ENCODE measurements at places on chromosomes 3 and 15. TPM values are rescaled to one million over a fixed set of nuclear protein-coding genes. Genes with fewer than 3 reads are reported as not detected.

Gene MAP1A
- 1.6 TPM for total RNA-seq

Gene NMNAT3
- 1.9 TPM for total RNA-seq

Gene GLCE
- 22.8 TPM for total RNA-seq

Gene GOLGA6D
- not detected for total RNA-seq

Gene PSTPIP1
- 0.46 TPM for total RNA-seq

Gene TFRC
- total RNA-seq, result 604 TPM

Gene AADACL2
- not detected for total RNA-seq

Gene TBCCD1
- 14.5 TPM for total RNA-seq

Gene CASR
- not detected for total RNA-seq

DNA sequence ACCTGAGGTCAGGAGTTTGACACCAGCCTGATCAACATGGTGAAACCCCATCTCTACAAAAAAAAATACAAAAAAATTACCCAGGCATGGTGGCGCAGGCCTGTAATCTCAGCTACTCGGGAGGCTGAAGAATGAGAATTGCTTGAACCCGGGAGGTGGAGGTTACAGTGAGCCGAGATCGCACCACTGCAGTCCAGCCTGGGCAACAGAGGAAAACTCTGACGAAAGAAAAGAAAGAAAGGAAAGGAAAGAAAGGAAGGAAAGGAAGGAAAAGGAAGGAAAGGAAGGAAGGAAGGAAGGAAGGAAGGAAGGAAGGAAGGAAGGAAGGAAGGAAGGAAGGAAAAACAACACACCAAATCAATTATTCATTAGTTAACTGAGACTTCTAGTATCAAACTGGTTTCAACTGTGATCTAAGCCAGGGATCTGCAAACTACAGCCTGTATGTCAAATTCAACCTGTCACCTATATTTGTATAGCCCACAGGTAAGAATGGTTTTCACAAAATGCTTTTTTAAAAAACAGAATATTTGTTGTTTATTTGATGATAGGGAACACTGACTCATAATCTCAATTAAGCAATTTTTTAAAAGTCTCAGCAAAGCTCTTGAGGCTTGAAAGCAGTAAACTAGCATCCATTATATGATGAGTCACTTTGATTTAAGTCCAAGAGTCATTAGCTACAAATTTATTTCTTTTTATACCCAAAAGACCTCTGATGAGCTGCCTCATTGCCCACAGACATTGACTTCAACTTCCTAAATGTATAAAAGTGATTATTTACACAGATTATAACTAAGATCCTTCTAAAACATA lies 127.6 kb downstream of the TBL1XR1 start:
- DNase-seq, result no peak

DNA sequence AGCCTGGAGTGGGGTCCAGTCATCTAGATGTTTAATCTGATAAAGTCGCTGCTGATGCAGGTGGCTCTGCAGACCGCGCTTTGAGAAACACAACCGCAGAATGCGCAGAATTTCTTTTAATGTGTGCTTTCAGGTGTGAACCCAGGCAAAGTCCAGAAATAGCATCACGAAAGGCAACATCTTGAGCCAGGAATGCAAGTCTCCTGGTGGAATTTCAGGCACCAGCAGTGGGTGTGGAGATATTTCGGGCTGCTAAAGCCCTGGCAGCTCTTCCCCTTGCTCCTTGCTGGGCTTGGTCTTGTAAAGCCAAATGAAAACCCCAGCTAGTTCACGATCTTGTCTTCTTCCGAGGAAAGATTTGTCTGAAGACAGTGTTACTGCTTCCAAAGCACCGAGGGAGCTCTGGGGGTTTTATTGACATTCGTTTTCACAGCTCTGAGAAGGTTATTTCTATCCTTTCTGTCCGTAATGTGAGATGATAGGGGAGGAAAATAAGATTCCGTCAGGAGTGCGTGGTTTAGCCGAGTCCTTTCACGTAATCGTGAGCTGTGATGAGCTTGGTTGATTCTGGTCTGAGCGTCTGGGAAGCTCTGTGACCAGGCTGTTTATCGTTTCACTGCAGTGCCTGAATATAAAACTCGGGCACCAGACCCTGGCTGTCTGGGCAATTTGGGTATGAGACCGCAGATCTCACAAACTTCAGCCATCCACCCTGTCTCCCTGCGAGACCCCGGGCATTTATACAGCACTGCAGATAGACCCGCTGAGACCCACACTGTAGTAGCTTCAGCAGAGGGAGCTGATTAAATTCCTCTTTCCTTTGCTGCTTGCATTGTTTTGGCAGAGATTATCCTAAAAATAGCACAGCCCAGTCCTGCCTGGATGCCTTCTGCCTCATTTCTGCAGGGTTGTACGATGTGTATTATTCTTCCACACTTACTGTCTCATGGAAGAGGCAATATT lies 67.0 kb upstream of the SLC25A26 start:
- no peak for DNase-seq

GRCh38 chr3:181239441-181239840 lies 249.9 kb upstream of the DNAJC19 start:
- no peak for DNase-seq

GRCh38 chr3:140552898-140553297 lies 125.0 kb upstream of the TRIM42 start:
- no peak for DNase-seq

- DNase-seq, result peak; percentile 59
Observed at GRCh38 chr3:52216585-52217408, 8.6 kb downstream of the TLR9 start.

GRCh38 chr3:111087924-111088469 lies 16.4 kb downstream of the NECTIN3 start:
- DNase-seq, result no peak

GRCh38 chr3:134333522-134334181 lies 40.6 kb downstream of the AMOTL2 start:
- no peak for DNase-seq

DNA sequence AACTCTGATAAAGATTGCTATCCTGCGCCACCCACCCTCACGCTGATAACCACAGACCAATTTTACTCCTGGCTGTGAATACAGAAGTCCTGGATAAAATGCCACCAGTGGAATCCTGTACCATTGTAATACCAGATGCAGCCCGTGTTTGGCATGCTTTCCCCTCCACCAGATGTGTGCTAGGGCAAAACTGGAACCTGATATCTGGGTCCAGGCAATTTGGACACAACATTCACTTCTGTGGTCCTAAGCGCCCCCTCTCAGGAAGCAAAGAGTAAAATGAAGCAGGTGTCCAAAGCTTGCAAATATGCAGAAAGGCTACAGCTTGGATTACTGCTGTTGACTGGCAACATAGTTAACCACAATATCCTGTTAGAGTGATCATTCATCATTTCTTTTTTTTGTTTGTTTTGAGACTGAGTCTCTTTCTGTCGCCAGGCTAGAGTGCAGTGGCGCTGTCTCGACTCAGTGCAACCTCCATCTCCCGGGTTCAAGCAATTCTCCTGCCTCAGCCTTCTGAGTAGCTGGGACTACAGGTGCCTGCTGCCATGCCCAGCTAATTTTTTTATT lies 32.8 kb downstream of the LOXL1 start:
- DNase-seq, result no peak

DNA sequence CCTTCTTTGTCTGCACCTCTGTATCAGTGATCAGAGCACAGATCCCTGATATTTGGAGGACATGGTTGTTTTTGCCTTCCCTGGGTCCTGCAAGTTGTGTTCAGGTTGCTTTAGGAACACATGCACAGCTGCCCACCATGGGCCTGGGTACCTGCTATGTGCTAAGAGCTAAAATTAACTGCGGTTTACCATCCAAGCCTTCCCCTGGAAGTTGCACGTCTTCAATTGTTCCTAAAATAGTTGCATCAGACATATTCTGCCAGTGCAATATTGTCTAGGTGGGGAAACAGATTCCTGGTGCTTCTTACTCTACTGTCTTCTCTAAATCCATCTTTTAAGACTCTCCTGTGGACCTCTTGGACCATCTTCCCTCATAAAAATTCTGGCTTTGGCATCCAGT lies 80.9 kb downstream of the PDE8A start:
- DNase-seq, result no peak

DNA sequence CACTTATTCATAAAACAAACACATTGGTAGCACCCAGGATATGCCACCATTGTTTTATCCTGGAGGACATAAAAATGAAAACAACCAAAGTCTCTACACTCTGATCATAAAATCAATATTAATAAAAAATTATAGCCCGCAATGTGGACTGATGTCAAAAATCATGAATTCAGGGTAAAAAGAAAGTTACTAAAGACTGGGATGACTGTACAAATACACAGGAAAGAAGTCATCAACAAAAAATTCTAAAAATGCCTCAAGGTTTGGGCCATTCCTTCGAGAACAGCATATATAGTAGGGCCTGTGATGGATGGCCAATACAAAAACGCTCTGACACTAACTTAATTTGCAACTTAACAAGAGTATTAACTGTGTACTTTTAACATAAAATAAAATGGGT lies 76.8 kb downstream of the THBS1 start:
- no peak for DNase-seq

DNA sequence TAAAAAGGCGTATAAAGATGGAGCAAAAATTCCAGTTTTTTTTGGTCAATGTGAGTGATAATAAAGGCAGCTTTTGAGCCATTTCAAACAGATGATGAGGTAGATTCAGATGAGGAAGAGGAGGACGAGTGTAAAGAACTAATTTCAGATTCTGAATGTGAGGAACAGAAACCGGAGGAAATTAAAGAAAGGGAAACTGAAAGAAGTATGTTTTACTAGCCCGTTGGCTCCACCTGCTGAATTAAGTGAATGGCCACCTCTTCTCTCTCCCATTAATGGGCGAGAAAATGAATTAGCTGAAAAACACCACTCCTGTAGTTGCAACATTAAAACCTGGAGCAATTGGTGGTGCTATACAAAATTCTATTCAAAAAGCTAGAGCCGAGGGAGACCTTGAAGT lies 55.4 kb downstream of the CYP19A1 start:
- DNase-seq, result no peak

- DNase-seq, result no peak
Observed at GRCh38 chr3:31291818-31292217, 240.9 kb upstream of the STT3B start.

DNA sequence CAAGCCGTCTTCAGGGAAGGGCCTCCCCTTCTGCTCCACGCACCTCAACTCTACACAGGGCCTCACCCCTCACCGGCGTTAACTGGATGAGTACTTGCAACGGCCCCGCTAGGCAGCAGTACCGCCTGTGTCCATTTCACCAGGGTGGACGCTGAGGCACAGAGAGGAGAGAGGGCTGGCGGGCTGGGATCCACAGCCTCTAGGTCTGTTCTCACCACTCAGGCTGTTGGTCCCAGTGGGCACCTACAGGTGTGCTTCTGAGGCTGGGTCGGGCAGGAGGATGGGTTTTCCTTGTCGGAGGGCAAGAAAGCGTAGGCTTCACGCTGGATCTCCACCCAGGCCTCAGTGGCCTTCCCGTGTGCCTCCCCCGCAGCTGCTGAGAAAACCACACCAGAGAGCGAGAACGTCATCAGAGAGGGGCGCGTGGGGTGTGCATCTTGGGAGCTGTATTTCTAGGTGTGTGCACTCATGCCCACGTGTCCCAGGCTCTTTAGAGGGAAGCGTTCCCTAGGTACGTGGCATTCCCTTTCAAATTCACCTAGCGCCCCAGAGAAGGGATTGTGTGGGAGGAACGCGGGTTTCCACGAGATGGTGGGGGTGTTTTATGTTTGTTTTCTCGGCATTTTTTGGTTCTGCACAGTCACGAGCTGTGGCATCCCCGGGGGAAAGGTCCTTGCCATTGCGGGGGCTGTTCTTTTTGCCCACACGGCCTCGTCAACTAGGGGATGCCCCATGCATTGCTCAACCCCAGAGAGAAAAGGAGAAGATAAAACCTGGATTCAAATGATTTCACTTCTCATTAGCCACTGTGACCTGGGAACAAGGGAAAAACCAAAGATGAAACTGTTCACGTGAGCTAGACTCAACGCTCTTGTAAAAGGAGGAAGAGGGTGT lies 67.7 kb downstream of the MGLL start:
- DNase-seq, result no peak

DNA sequence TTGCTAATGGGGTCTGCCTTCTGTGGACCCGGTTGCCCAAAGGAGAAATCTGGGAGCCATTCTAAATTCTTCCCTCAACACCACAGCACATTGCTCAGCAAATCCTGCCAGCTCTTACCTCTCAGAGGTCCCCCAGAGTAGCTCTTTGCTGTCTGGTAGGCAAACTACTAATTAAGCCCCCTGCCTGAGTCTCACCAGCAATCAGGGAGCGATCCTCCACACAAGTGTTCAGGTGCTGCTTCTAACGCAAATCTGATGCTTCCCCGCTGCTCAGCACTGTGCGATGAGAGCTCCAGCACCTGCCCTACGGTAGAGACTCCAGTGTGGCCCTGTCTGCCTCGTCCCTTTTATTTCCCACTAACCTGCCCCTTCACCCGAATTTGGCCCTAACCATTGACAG lies 60.5 kb downstream of the HCN4 start:
- DNase-seq, result no peak

DNA sequence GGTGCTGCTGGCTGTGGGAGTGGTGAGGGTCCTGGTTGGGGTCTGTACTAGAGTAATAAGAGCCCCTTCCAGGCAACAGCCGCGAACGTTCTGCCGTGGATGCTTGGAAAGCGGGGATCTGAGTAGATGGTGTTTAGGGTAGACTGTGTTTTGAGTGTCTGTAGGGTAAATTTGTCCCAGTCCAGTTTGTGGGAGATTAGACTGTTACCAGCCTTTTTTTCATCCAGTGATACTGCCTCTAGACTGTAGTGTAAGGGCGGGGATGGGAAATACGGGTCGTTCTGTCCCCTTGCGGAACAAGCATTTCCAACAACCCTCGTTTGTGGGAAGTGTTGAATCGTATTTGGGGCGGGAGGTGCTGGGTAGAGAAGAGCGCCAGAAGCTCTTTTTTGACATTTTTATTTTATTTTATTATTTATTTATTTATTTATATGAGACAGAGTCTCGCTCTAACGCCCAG lies 424 bp downstream of the HAUS2 start:
- DNase-seq, result peak; percentile 25

GRCh38 chr15:92650256-92650655 lies 5.3 kb downstream of the FAM174B start:
- DNase-seq, result no peak

DNA sequence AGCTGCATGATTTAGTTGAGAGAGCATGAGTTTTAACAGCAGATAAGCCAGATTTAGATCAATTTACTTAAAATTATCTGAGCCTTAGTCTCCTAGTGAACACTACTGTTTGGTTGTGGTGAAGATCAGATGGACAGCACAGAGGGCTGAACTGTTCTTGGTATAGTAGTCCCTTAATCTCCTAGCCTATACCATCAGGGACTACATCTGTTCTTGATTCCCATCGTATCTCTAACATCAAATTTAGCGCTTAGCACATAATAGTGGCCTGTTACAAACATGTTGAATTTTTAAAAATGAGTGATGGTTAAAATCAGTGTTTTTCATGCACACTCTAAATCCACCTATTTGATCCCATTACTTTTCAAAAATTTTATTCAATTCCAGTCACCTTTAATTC lies 507.7 kb downstream of the GRM7 start:
- DNase-seq, result no peak

- DNase-seq, result no peak
Observed at GRCh38 chr3:174329321-174329720, 529.8 kb upstream of the NAALADL2 start.

DNA sequence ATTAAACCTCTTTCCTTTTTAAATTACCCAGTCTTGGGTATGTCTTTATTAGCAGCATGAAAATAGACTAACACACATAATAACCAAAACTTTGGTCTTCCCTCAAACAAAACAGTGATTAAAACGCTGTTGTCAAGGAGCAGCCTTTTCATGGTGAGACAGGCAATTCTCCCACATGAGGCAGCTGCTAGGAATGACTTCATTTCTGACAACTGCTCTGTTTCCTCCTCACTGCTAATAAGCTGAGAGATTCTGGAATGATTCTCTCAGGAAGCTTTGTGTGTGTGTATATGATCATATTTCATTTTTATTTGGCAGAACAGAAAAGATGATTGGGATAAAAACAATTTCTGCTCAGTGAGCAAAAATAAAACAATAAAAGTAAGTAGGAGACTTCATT lies 580.6 kb upstream of the ADAMTS9 start:
- no peak for DNase-seq
